NCI-H524 treated with DMSO at 0.1 percent for 48 hours (cell line): ENCODE measurements at places on chromosomes 13 and 19.

- DNase-seq: no peak
Measured at GRCh38 chr19:42197375-42197817, 20.1 kb downstream of the DEDD2 start.

DNA sequence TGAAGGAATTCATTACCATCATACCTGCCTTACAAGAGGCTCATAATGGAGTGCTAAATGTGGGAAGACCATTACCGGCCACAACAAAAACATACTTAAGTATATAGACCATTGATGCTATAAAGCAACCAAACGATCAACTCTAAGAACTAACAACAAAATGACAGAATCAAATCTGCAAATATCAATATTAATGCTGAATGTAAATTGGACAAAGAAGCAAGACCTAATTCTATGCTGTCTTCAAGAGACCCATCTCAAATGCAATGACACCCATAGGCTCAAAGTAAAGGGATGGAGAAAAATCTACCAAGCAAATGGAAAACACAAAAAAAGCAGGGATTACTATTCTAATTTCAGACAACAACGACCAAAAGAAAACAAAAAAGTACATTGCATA, 52.3 kb upstream of the GPC6 start:
- no peak for DNase-seq

- no peak for DNase-seq
Measured at GRCh38 chr13:109348519-109349258, 437.7 kb downstream of the IRS2 start.

- peak; percentile 37 for DNase-seq
Measured at GRCh38 chr13:38686577-38687245, at the start of gene FREM2. Gene FREM2 (plus strand): TSS chr13:38687077. CDS start chr13:38687345, 268 bp downstream.

GRCh38 chr19:6736169-6736916, 1.0 kb downstream of the GPR108 start:
- DNase-seq: no peak

- DNase-seq: no peak
Measured at GRCh38 chr19:10761443-10762250, 43.8 kb downstream of the DNM2 start.

DNA sequence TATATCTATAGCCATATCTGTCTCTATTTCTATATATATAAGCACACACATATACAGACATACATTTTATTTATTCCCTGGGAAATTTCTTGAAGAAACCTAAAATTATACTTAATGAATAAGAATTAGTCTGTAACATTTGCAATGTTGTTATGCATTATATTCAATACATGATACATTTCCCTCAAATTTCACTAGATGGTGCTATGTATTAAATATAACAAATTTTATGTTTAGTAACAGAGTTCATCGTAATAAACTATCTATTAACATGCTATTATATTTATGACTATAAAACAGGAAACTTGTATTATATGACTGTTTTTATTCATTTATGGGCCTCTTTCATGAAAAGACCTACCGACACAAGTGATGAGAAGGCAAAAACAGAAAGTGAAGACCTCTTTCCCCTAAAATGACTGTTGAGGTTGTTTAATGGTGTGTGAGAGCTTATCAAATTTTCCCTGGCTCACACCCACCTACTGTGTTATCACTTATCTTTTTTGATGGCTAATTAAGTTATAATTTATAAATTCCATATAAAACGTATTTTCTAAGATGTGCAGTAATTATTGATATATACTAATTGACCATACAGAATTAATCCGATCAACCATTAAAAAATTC, 881.9 kb downstream of the SLITRK6 start:
- no peak for DNase-seq

GRCh38 chr19:53394522-53394973, 401 bp upstream of the ZNF765 start:
- DNase-seq: no peak

GRCh38 chr13:76879883-76880270, 6.3 kb downstream of the KCTD12 start:
- no peak for DNase-seq

DNA sequence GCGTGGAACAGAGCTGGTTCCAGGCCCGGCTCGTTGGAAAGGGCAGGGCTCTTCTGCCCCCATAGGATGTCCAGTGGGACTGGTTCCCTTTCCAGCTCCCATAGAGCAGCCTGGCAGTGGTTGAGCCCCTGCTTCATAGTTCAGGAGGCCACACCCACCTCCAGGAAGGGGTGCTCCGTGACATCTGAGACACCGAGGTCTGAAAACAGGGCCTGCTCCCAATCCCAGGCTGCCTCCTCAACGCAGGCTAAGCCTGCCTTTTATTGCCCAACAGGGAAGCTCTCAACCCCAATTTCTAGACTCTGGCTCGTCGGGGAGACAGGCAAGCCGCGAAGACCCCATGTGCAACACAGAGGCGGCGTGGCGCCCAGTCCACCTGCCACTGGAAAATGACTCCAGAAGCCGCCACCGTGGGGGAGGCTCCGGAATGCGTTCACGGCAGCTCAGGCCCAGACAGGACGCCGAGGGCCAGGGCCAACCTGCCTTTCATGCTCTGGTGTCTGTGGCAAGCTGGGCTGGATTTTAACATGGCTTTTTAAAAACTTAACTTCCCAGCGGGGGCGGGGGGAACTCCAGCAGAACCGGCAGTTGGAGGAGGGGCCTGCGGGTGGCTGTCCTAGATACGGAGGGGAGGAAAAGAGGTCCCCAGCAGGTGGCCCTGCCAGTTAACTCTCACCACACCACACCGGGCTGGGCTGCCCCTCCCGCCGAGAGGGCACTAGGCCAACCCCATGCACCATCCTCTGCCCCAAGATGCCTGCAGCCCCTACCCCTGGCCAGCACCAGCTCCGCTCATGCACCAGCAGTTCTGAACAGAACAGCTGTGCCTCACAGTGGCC, 17.9 kb upstream of the TINCR start:
- no peak for DNase-seq

DNA sequence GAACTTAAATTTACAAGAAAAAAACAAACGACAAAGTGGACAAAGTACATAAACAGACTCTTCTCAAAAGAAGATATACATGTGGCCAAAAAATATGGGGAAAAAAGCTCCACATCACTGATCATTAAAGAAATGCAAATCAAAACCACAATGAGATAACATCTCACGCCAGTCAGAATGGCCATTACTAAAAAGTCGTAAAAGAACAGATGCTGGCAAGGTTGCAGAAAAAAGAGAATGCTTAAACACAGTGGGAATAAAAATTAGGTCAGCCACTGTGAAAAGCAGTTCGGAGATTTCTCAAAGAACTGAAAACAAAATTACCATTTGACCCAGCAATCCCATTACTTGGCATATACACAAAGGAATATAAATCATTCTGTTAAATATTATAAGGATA, 132.7 kb downstream of the UGGT2 start:
- DNase-seq: no peak

DNA sequence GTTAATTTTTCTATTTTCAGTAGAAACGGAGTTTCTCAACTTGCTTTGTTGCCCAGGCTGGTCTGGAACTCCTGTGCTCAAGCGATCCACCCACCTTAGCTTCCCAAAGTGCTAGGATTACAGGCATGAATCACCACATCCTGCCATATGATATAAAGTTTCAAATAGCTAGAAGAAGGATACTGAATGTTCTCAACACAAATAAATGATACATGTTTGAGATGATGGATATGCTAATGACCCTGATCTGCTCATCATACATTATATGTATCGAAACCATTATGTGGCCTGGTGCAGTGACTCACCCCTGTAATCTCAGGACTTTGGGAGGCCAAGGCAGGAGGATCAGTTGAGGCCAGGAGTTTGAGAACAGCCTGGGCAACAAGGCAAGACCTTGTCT, 11.5 kb downstream of the CIB3 start:
- DNase-seq: no peak

DNA sequence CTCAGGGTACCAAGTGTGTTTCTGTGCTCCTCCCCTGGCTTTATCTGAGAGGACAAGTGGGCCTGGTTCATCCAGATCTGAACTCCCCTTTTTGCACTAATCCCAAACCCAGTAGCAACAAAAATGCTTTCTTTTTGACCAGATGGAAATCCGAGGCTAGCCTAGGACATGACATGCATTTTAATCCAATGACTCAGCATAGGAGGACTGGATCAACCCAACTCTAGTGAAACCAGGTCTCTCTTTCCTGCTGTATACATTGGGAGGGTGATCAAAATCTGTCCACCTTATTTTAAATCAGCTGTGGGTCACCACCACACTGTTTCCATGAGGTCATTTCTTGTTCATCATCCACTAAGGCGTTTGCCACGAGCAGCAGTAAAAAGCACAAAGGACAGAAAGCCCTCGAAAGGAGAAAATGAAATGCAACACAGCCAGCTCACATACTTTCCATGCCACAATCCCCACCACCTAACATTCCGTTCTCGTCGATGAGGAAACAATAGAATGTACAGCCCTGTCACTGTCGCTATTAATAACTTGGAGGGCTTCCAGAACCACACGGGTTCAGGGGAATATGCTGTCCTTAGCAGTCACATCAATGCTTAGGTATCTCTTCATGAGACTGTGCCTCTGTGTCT, 543.0 kb downstream of the IRS2 start:
- DNase-seq: no peak

- DNase-seq: no peak
Measured at GRCh38 chr19:35293363-35293739, 1.4 kb downstream of the MAG start.

GRCh38 chr13:44188257-44188656, 185.4 kb upstream of the SERP2 start:
- no peak for DNase-seq

DNA sequence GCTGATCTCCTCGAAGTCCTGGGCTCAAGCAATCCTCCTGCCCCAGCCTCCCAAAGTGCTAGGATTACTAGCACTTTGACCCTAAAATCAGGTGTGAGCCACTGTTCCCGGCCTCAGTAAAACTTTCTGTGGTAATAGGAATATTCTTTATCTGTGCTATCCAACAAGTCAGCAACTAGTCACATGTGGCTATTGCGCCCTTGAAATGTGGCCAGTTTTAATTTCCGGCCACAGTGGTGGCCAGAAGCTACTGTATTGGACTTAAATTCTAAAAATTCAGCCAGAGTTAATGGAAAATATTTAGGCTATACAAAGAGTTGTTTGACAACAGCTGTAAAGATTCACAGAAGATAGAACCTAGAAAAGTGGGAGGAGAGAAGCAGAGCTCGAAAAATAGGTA, 30.0 kb downstream of the KEAP1 start:
- no peak for DNase-seq

GRCh38 chr13:40386586-40386985, 279.9 kb downstream of the FOXO1 start:
- DNase-seq: no peak

- DNase-seq: no peak
Measured at GRCh38 chr19:13989487-13989886, 16.6 kb downstream of the RFX1 start.

DNA sequence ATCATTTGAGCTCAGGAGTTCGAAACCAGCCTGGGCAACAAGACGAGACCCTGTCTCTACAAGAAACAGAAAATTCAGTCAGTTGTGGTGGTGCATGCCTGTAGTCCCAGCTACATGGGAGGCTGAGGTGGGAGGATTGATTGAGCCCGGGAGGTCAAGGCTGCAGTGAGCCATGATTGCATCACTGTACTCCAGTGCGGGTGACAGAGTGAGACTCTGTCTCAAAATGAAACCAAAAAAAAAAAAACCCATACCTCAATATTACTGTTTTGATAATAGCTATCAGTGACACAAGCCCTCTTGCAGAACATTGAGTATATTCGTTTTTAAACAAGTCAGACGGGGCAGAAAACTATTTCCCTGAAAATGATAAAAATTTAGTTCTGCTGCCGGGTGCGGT, 16.2 kb downstream of the ZNF791 start:
- no peak for DNase-seq

- DNase-seq: no peak
Measured at GRCh38 chr13:56700324-56700723, 440.4 kb upstream of the PRR20A start.

- DNase-seq: no peak
Measured at GRCh38 chr13:113058988-113059850, 46.4 kb upstream of the F7 start.

DNA sequence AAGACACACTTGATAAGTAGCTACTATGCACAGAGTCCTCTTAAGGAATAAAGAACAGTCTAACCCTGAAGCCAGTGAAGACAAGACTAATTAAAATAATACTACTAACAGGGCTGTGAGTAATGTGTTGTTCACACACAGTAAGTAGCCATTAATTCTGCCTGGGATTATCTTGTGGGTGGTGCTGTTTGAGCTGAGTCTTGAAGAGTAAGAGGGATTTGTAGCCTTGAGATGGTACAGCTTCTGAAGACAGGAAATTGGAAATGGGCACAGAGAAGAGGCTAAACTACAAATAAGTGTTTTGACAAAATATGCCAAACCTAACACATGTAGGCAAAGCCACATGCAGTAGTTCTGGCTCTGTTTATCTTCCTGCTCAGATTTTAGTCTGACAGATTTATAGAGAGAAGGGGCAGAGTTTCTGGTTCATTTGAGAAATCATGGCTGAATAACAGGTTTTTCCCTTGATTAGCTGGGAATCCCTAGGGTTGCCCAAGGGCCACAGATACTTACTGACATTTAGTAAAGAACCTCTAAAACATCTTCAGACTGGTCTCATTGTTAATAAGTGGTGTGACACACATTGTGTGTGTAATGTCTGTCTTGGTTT, 38.0 kb downstream of the ITGBL1 start:
- no peak for DNase-seq

GRCh38 chr13:101146101-101146898, 270.0 kb downstream of the NALCN start:
- DNase-seq: no peak

DNA sequence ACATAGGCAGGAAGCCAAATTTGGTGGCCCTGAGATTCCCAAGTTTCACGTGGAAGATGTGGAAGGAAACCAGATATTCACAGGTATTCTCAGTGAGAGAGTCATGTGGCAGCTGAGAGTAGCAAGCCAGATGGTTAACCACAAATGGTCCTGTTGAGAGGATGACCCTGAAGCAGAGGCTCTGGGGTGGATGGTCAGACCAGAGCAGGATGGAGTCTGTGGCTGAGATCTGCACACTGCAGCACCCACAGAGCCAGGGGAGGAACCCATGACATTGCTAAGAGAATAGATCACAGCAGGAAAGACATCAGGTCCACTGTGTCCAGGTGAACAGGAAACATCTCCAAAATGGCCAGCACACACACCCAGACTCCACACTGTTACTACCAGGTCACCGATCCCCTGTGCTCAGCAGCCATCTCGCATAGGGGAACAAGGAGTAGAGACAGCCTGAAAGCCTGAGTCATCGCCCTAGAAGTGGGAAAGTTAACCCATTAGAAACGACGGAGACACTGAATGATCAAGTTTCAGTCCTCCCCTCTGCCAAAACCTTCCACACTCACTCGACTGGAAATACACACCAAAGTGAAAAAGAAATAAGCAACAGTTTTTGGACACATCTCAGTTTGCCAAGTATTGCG, 160.0 kb downstream of the RBM26 start:
- DNase-seq: no peak

GRCh38 chr13:80737513-80737912, 396.6 kb upstream of the SPRY2 start:
- DNase-seq: no peak

DNA sequence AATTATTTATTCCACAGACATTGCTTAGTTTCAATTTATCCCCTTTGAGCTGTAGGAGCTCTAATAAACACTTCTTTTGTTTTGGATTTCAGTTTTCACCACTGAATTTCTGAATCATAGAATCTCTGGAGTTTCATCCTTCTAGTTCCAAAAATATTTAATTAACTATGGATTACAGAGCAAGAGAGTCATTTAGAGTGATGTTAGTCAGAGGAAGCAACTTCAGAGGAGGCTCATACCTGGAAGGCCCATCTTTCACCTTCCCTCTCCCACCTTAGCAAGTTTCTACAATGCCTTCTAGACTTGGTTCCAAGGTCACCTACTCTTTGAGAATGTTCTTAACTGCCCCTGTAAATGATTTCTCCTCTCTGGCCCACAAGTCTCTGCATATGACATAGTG, 353.2 kb downstream of the SPRY2 start:
- DNase-seq: no peak
